ENCODE measurements at places on chromosomes 13 and 19. TPM values are rescaled to one million over a fixed set of nuclear protein-coding genes. Genes with fewer than 3 reads are reported as not detected.

C19orf12 gene
- total RNA-seq: 26.8 TPM

KCNN4 gene
- not detected for total RNA-seq

ZNF90 gene
- total RNA-seq: 0.41 TPM

AMER2 gene
- 49.7 TPM for total RNA-seq

IL17D gene
- 2.7 TPM for total RNA-seq

ZAR1L gene
- total RNA-seq: not detected

SYT3 gene
- total RNA-seq: 1.8 TPM

KLF5 gene
- 4.0 TPM for total RNA-seq
